Mesenchymal stem cell (in vitro differentiated cells and primary cell): ENCODE measurements at places on chromosomes 2 and 18.

- DNase-seq: peak; percentile 33
These were observed 25.9 kb downstream of the GCG start for GRCh38 chr2:162126111-162126519.

- peak; percentile 46 for DNase-seq
These were observed 78.0 kb downstream of the CRIM1 start for GRCh38 chr2:36433311-36434217.

GRCh38 chr2:105238664-105239240 lies 2.8 kb upstream of the GPR45 start:
- no peak for DNase-seq

- DNase-seq: no peak
These were observed 53.5 kb downstream of the CDH19 start for GRCh38 chr18:66550366-66550765.

DNA sequence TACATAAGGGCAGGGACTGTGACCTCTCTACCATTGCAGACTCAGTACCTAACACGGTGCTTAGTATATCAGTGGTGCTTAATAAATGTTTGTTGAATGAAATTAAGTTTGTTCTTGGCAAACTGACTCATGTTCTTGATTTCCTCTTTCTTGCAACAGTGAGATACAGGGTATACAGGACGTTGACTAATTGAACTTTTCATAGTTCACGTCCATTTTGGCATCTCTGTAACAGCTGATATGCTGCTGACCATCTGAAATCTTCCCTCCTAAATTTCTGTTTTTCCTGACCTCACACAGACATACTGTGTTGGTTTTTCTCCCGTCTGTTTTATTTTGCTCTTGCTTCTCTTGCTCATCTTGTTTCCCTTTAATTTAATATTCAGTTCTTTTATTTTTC lies 44.2 kb downstream of the LHCGR start:
- no peak for DNase-seq

DNA sequence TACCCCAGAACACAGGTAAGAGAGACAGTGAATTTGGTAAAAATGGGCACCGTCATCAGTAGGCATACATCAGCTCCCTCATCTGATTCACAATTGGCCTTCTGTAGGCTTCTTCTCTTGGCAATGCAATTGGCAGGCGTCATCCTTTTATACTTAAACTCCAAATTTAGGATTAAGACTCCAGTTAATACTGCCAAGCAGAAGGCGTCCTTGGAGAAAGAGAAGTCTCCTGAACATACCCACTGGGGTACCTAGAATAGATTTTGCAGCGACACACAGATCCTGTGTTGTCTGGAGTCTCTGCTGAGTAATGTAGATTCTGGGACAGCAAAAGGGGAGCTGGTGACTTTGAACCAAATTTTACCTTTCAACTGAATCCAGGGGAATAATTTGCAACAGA lies 592 bp upstream of the METAP1D start:
- no peak for DNase-seq
